Tongue (tissue), 3 donors: ENCODE measurements at places on chromosomes 13 and 19.

DNA sequence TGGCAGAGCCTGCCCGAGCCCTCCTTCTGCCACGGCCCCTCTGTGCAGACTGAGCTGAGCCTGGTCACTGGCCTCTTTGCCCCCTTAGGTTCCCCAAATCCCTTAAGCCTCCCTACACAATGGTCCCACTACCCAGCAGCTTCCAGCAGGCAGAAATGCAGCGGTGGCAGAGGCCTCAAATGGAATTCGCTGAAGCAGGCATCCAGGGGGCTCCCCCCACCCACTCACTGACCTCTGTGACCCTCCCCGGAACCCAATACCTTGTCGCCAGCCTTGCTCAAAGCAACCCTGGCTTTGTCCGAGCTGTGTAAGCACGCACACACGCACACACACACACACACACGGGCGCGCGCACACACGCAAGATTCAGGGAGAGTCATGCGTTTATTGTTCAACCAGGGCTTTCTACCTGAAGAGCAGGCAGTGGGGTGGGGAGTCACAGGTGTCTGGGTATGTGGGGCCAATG, at the start of gene LIM2:
Gene LIM2, minus strand, starts transcription at position 51 of the 466 bp plus-strand sequence. CDS start 531 bp downstream, outside the sequence.
- DNase-seq: no peak

DNA sequence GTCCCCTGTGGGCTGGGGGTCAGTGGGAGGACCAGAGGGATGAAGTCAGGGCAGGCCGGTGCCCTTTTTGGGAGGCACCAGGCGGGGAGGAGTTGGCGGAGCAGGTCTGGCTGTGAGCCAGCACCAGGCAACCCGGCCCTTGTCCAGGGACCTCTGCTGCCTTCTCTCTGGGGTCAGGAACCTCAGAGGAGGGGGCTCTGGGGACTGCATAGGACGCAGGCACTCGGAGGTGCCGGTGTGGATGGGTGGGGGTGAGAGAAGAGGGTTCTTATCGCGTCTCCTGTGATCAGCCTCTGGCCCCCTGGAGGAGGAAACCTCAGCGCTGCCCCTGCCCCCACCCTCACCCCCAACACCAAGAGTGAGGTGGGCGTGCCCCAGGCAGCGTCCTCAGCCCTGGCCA, 16.5 kb downstream of the DPF1 start:
- no peak for DNase-seq

GRCh38 chr13:60146471-60146870, 17.3 kb downstream of the DIAPH3 start:
- DNase-seq: no peak

DNA sequence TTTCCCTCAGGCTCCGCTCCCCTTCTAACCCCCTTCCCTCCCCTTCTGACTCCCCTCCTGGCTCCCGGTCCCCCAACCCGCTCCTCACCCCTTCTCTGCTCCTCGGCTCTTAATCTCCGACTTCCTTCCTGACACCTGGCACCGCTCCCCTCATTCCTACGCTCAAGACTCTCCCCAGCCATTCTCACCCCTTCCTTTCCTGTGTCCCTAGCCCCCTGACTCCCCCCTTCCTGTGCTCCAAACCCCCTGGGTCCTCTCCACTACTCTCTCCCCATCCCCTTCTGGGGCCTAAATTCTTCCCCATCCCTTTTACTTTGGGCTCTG, 658 bp downstream of the CLPP start:
- DNase-seq: no peak

- DNase-seq: no peak
Measured at GRCh38 chr19:41945135-41945766, 13.9 kb downstream of the RABAC1 start.

DNA sequence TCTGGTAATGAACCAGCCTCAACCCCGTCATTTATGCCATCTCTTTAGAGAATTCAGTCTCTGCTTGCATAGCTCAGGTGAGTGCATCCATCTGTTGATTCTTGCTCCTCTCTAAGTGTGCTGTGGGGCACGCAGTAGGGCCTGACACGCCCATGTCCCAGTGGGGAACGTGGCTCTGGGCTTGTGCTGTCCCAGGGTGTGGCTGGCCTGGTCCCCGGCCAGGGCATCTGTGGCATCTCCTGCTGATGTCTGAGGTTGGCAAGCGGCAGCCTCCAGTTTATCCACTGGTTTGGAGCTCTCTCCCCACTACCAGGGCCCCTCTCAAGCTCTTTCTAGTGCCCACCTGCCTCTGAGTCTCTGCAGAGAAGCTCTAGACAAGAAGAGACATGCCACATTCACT, 146.6 kb upstream of the GJB6 start:
- DNase-seq: peak; percentile 26

DNA sequence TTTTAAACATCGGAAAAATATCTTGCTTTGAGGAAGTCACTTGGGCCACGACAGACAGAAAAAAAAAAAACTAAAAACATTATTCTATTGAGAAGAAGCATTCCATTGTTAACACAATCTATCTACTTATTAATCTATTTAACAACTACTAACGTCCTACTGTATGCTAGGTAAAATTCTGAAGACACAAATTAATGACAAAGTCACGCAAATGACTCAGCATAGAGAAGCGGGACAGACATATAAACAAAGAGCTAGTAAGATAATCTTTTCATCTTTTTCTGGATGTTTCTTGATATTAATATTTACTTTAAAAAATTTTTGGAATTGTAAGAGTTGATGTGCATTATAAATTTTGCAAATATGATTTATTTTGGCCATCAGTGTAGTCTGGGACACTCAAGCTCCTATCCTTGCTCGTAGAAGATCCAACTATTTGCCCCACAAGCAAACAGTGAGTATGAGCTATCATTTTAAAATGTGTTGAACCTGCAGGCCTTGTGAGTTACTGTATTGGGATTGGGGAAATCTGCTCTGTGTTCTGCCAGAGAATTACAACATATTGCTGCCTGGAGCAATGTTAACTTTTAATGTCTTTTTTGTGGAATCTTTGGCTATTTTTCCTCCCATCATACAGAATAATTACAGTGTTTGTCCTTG, 109.1 kb downstream of the PCDH9 start:
- DNase-seq: no peak

DNA sequence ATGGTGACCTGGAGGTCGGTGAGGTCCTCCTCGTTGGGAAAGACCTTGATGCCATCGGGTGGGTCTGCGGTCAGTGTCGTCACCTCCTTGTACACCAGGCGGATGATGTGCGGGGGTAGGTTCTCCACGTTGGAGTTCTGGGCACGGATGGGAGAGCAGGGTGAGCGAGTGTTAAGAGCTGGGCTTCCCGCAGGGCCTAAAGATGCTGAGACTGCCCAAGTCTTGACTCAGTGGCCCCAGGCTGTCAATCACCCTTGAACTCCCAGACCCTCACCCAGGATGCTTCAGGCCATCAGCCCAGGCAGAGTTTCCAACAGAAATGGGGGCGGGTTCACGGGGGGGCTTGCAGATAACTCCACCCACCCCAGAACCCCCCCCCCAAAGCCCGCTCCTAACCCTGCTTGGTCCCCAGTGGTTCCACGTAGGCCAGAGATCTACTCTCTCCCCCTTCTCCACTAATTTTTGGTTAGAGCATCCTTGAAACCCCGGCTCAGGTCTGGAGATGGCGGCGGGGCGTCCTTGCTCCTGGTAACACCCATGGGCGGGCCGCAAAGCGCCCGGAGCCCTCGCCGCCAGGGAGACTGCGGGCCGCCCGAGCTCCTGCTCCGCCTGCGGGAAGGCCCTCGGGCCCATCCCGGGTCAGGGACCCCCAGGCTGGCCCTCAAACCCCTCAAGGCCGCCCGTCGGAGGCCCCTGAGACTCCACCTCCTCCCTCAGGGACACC, 600 bp downstream of the UBE2S start:
- DNase-seq: peak; percentile 37

DNA sequence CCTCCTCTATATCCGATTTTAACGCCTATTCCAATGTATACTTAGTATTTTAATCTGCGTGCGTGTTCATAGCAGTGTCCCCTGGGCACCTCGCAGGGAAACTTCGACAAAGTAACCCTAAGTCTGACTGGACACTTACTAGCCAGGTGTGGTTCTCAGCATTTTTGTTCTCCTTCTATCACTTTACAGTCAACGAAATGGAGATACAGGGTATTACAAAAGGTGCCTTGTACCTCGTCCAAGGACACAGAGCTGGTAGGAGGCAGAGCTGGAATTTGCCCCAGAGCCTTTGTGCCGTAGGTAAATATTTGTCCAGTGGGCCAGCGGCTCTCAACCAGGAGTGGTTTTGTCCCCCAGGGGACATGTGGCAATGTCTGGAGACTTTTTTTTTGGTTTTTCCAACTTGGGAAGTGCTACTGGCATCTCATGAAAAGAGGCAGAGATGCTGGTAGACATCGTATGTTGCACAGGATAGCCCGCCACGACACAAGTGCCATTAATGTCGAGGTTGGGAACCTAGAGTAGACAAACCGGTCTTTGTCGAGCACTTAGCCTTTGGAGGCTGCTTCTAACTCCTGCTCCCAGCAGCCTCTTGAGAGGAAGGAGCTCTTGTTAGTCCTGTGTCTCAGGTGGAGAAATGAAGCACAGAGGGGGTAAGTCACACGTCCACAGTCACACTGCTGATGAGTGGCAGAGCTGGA, 1.1 kb downstream of the ZNF444 start:
- no peak for DNase-seq

DNA sequence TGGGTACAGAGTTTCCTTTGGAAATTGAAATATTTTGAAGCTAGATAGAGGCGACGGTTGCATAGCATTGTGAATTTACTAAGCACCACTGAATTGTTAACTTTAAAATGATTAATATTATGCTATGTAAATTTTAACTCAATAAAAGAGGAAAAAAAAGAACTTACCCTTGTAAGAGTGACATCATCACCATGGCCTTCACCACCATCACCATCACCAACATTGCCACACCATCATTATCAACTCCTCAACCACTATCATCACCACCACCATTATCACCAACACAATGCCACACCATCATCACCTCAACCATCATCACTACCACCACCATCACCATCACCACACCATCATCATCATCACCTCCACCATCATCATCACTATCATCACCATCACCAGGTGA, 113.9 kb downstream of the TUBA3C start:
- no peak for DNase-seq

GRCh38 chr13:45372189-45373161, 31.5 kb upstream of the TPT1 start:
- peak; percentile 43 for DNase-seq

- no peak for DNase-seq
Measured at GRCh38 chr19:18438331-18439024, 545 bp upstream of the ISYNA1 start.
